OCI-LY7 (cell line): ENCODE measurements at places on chromosomes 3 and 15.

- no peak for DNase-seq
Observed at GRCh38 chr3:188899881-188900280, 271.9 kb upstream of the TPRG1 start.

DNA sequence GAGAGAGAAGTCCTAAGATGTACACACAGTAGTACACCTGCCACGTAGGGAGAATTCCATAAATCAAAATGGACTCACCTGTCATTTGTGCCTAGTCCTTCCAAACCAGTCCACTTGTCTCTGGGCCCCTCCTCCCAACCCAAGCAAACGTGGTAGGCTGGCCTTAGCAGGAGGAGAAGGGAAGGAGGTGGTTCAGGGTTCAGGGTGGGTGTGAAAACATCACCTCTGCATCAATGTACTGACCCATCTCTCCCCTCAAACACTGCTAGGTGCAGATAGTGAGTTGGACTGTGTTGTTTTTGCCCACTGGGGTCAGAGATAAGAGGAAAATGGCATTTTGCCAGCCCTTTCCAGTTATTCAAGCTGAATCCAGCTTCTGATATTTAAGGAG lies 99.3 kb downstream of the MME start:
- no peak for DNase-seq

GRCh38 chr3:60147249-60147950 lies 1097.6 kb upstream of the CFAP20DC start:
- no peak for DNase-seq

- no peak for DNase-seq
Observed at GRCh38 chr3:22996920-22997571, 206.1 kb upstream of the UBE2E2 start.

DNA sequence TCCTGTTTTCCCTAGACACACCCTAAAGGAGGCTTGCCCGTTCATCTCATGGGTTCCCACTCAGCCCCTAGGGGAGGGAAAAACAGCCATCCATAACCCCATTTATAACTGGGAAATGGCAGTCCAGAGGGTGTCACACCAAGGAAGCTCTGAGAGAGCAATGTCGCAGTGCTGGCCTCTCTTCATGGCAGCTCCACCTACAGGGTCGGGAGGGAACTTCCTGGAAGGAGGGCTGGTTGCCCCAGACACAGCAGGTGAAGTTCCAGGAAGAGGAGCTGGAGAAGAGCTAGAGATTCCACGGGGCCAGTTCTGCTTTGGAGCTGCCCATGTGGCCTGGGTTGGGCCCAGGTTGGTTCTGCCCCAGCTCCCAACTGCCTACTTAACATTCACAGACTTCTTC lies 22.3 kb upstream of the LINGO1 start:
- peak; percentile 10 for DNase-seq

- no peak for DNase-seq
Observed at GRCh38 chr3:47265008-47265407, 17.6 kb downstream of the KIF9 start.

DNA sequence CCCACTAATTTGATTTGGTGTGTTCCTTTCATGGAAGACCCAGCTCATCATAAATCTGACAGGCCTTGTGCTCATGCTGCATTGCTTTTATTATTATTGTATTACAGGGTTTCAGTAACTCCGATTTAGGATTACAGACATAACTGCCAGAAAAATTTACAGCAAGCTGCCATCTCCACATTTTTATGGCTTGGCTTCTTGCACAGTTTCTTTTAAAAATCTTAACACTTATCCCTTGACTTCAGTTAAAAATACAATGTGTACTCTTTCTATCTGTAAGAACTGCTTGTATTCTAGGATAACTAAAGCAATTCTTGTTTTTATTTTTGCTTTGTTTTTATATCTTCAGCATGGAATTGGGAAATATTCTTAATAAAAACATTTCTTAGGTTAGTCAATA lies 612.2 kb downstream of the DIPK2A start:
- DNase-seq = no peak

DNA sequence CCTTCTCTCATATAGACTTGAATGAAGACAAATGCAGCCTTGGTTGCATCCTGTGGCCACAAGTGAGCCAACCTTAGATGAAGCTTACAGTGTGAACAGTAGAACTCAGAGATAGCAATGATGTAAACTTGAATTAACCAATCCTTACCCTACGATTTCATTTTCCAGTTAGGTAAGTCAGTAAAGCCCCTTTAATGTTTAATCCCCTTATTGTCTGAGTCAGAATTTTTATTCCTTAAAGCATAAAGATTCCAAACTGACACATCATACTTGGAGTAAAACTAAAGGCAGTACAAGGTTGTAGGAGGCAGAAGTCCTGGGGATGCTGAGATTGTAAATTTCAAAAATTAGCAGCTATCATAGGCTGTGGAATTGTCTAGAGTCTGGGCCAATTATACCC lies 507.8 kb upstream of the DPH6 start:
- DNase-seq = no peak

DNA sequence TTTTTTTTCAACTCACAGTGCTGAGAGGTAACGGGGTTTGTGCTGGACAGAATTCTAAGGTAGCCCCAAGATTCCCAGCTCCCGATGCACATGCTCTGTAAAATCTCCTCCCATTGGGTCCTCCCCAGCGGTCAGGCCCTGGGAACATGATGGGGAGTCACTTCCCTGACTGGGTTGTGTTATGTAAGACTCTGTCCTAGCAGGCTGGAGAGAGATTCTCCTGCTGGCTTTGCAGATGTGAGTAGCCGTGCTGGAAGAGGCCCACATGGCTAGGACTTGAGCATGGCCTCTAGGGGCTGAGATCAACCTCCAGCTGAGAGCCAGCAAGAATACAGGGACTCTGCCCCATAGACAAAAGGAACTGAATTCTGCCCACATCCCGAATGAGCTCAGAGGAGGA lies 83.7 kb upstream of the OXTR start:
- no peak for DNase-seq

GRCh38 chr3:37772773-37773354 lies 88.8 kb upstream of the CTDSPL start:
- no peak for DNase-seq

DNA sequence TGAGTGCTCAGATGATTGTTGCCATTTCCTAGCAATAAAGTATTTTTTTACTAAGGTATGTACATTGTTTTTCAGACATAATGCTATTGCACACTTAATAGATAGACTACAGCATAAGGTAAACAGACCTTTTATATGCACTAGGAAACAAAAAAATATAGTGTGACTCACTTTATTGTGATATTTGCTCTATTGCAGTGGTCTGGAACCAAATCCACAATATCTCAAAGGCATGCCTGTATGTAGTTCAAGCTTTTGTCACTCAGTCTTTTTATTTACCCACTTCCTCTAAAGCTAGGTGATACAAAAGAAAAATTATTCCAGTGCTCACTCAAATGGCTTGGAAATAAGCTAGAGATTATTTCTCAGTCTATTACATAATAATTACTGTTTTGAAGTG lies 209.9 kb upstream of the VEPH1 start:
- no peak for DNase-seq

DNA sequence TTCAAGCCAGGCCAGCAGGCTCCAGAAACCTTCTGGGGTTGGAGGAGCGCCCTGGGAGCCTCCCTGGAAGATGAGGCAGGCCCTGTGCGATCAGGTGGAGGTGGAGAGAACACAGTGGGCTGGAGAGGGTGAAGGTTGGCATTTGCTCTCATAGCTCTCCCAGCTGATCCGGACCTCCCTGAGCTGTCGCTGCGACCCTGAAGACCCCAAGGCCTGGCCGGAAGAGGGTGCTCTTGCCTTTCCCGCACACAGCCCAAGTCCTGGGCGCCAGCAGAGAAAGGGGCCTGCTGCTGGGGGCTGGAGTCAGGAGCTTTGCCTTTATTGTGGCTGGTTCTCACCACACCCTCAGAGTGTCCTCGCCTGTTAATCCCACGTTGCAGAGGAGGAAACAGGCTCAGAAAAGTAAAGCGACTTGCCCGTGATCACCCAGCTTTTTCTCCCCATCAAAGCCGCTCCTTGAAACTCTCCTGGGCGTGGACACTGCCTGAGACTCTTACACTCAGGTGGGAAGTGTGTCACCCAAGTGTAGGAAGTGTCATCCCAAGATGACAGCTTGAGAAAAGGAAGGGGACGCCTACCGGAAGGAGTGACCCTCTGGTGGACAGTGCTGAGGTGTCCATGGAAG lies 8.6 kb upstream of the RPL29 start:
- DNase-seq = no peak

DNA sequence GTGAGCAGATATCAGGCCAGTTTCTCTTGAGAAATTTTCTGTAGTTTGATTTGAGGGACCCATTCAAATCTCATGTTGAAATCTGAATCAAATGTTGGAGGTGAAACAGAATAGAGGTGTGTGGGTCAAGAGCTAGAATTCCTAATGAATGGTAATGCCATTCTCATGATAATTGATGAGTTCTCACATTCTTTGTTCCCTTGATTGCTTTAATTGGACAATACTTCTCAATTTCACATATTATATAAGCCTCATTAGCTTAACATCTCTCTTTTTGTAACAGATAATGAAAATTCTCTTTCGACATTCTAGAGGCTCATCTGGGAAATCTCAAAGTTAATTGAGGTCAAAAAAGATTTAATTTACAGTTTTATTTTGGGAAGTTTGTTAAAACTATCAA lies 21.9 kb upstream of the OR5H6 start:
- DNase-seq = no peak

GRCh38 chr3:45711931-45712330 lies 22.7 kb downstream of the SACM1L start:
- no peak for DNase-seq

DNA sequence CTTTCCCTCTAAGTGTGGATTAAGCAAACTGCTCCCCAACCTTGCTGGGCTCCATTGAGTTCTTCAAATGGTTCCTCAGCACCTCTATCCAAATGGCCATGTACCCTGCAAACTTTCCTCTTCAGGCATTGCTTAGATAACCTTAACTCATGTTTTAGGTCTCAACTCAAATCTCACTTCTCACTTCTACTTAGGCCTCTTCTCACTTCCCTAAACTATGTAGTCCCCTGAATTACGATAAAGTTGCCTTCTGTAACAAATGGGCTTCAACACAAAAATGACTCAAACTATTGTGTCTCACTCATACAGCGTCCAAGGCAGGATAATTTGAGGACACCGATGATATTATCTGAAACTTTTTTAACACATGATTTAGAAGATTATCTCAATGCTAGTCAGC lies 62.4 kb upstream of the STAC start:
- DNase-seq = no peak

GRCh38 chr15:58260205-58260724 lies 122.1 kb downstream of the AQP9 start:
- no peak for DNase-seq

DNA sequence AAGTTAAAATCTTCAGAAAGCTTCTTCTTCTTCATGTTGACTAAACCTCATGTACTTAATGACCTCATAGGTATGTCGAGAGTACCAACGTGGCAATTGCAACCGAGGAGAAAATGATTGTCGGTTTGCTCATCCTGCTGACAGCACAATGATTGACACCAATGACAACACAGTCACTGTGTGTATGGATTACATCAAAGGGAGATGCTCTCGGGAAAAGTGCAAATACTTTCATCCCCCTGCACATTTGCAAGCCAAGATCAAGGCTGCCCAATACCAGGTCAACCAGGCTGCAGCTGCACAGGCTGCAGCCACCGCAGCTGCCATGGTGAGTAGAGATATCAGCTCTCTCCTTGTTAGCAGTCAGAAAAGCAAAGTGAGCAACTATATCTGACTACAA lies 176.5 kb downstream of the MBNL1 start:
- DNase-seq = no peak

- no peak for DNase-seq
Observed at GRCh38 chr15:89526181-89526580, 29.8 kb upstream of the RHCG start.

- DNase-seq = no peak
Observed at GRCh38 chr3:179037351-179037750, 34.3 kb downstream of the ZMAT3 start.

- DNase-seq = peak; percentile 18
Observed at GRCh38 chr3:53753518-53754183, 92.6 kb downstream of the CHDH start.

GRCh38 chr15:61935493-61935892 lies 124.8 kb downstream of the VPS13C start:
- DNase-seq = no peak

GRCh38 chr15:77097248-77097721 lies 26.4 kb upstream of the TSPAN3 start:
- no peak for DNase-seq

DNA sequence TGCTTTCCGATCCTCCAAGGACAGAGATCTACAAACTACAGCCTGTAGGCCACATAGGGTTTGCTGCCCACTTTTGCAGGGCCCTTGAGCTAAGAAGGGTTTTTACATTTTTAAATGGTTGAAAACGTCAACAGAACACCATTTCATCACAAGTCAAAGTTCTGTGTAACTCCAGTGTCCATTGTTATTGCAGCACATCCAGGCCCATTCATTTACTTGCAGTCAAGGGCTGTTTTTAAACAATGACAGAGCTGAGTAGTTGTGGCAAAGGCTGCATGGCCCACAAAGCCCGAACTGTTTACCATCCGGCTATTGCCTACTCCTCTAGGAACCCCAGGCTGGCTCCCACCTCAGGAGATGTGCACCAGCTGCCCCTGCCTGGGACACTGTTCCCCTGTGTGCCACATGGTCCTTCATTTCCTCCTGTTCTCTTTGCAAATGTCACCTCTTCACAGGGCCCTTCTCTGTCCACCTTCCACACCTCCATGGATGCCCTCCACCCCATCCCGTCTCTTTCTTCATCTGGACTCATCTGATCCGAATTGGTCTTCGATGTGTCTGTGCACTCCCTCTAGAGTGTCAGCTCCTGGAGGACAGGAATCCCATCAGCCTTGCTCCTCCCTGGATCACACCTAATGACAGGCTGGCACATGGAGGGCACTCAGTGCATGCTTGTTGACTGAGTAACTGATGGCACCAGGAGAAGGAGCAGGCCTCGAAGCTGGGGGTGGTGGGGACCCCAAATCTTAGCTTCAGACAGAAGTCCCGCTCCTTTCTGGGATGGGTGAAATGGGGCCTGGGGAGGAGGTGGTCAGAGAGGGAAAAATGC lies 69.5 kb upstream of the IQSEC1 start:
- no peak for DNase-seq

- no peak for DNase-seq
Observed at GRCh38 chr3:173986861-173987410, 589.4 kb downstream of the NLGN1 start.

DNA sequence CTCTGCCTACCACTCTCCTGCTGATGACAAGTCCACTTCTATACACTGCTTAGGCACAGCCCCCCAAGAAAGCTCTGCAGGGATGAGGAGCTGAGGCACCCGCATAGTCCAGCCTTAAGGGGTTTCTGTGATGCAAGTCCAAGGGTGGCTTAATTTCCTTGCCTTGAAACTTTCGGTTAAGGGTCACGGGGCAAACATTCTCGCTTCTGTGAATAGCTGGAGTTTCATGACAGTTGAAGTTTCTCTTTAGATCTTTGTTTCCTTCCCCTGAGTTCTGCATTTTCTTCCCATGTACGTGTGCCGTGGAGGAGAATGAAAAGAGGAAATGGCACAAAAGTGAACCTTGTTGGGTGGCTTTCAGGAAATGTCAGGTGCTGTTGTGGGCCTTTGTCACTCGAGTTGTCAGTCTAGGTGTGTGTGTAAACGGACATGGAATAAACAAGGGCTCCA lies 7.0 kb downstream of the GPR160 start:
- DNase-seq = peak; percentile 95

- no peak for DNase-seq
Observed at GRCh38 chr3:63557912-63558311, 94.6 kb upstream of the SNTN start.
